ENCODE measurements at places on chromosomes 16 and 17.
A peak's percentile ranks its signal among the peaks of the same experiment; 100 is the strongest.

- DNase-seq, result no peak
- H3K4me3 ChIP-seq, result no peak overlapping the region
- peak overlapping the region; percentile 41 for H3K27ac ChIP-seq
- peaks cover 3% of the 10 kb centered on the region for H3K36me3 ChIP-seq
- H3K27me3 ChIP-seq, result no peaks in the 10 kb centered on the region
These were observed 36.8 kb downstream of the HS3ST3B1 start for GRCh38 chr17:14337596-14338079.

DNA sequence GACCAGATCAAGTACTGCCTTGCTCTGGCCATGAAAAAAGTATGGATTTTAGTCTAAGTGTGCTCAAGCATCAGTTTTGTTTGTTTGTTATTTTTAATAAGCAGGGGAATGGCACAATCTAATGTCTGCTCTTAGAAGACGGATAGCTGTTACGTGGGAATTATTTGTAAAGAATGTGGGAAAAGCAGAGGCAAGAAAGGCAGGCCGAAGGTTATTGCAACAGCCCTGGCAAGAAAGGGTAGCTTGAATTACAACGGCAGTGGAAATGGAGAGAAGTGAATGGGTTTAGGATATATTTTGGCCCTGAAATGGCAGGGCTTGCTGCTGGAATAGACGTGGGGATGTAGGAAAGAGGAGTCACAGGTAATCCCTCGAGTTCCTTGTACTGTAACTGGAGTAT, 987 bp upstream of the HASPIN start:
- H3K27me3 ChIP-seq, result no peaks in the 10 kb centered on the region
- peaks cover 32% of the 10 kb centered on the region for H3K4me1 ChIP-seq
- peak overlapping the region; percentile 81 for H3K27ac ChIP-seq
- peak overlapping the region; percentile 81 for H3K4me3 ChIP-seq
- H3K36me3 ChIP-seq, result peaks cover 44% of the 10 kb centered on the region

DNA sequence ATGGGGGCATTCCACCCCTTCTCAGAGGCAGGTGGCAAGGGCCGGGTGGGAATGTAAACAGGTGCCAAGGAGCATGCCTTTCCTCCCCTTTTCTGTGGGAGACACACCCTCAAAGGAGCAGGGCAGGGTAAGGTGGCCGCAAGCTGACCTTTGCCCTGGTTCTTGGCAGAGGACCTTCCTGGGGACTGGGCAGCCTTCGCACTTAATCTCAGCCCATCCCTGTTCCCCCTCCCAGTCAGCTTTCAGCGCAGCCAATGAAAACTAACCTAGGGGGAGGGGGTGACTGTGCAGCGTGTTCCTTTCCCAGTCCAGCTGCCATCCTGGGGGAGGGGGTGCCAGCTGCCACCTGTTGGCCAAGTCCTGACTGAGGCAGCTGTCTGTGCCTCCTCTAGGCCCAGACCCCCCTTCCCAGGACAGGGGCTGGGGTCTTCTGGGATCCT, 2.8 kb downstream of the TRAF4 start:
- no peak for DNase-seq
- H3K4me3 ChIP-seq, result peak overlapping the region; percentile 34
- H3K4me1 ChIP-seq, result peaks cover 21% of the 10 kb centered on the region
- H3K27me3 ChIP-seq, result no peaks in the 10 kb centered on the region

DNA sequence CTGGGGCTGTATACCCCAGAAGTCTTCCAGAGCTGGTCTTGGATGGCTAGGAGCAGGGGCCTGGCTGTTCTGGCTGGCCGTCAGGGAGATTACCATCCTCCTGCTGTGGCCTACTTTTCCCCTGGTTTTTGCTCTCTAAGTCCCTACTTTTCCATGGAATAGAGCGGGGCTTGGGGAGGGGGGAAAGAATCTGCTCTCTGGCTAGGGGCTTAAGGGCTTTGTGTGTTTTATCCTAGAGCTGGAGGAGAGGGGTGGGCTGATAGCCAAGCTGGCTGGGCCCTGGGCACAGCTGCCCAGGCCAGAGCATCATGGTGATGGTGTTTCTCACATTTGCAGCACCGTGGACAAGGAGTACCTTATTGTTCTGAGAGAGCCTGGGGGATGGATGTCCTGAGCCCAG, 3.6 kb downstream of the NRN1L start:
- H3K4me3 ChIP-seq, result no peak overlapping the region
- no peak for DNase-seq
- no peak overlapping the region for H3K27ac ChIP-seq
- peaks cover 11% of the 10 kb centered on the region for H3K4me1 ChIP-seq
- peaks cover 7% of the 10 kb centered on the region for H3K36me3 ChIP-seq
- H3K27me3 ChIP-seq, result no peaks in the 10 kb centered on the region

DNA sequence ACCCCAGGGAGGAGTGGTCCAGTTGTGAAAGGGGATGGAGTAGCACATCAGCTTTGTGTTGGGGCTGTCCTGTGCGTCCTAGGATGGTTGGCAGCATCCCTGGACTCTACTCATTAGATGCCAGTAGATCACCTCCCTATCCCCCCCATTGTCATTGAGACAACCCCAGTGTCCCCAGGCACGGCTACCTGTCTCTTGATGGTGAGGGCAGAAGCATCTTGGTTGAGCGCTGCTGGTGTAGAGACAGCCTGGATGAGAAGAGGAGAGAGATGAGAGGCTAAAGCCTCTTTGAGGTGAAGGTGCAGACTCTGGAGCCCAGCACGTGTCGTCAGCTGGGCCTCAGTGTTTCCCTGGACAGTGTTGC, 55.4 kb downstream of the TNFRSF13B start:
- no peak overlapping the region for H3K27ac ChIP-seq
- H3K4me3 ChIP-seq, result no peak overlapping the region
- H3K4me1 ChIP-seq, result peaks cover 5% of the 10 kb centered on the region
- DNase-seq, result peak; percentile 4

GRCh38 chr17:50558941-50559614, 1.4 kb upstream of the CACNA1G start:
- peaks cover 56% of the 10 kb centered on the region for H3K27me3 ChIP-seq
- peak overlapping the region; percentile 76 for H3K4me3 ChIP-seq
- peaks cover 21% of the 10 kb centered on the region for H3K4me1 ChIP-seq
- H3K27ac ChIP-seq, result no peak overlapping the region
- H3K36me3 ChIP-seq, result peaks cover 5% of the 10 kb centered on the region
- no peak for DNase-seq

GRCh38 chr17:74528491-74529199, 2.6 kb downstream of the CD300LB start:
- no peak overlapping the region for H3K4me3 ChIP-seq
- peaks cover 77% of the 10 kb centered on the region for H3K27me3 ChIP-seq
- peaks cover 6% of the 10 kb centered on the region for H3K4me1 ChIP-seq
- DNase-seq, result no peak

DNA sequence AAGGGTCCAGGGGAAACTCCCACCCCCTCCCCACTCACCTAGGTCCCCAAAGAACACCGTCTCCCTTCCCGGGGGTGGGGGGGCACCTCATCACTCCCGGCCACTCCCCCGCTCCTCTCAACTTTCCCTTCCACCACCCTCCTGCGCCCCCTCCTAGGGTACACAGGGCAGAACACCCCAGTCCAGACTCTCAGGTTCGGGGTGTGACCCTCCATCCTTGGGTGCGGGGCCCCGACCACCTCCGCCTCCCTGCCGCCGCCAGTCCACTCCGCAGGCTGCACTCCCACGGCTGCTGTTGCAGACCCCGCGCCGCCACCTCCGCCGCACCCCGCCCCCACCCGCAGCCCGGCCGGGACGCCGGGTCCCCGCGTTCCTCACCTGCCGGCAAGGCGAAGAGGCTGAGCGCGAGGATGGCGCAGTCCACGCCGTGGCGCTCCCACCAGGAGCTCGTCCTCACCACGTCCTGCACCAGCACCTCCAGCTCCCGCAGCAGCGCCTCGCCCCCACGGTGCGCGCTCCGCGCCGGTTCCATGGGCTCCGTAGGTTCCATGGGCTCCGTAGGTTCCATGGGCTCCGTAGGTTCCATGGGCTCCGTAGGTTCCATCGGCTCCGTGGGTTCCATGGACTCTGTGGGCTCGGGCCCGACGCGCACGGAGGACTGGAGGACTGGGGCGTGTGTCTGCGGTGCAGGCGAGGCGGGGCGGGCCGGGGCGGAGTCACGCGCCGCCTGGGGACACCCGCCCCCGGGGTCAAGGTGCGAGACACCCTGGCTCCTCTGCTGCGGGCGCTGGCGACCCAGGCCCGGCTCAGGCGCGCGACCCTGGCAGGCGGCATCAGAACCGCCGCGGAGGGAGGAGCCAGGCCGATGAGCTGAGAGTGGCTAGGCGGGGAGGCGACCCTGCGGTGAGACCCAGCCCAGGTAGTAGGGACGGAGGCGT, at the start of gene FADS6:
Gene FADS6 (minus strand): TSS at position 660 of the 938 bp plus-strand sequence. CDS start 38 bp downstream, at position 622.
- H3K27me3 ChIP-seq, result peaks cover 56% of the 10 kb centered on the region
- H3K36me3 ChIP-seq, result no peaks in the 10 kb centered on the region
- peaks cover 5% of the 10 kb centered on the region for H3K4me1 ChIP-seq
- H3K27ac ChIP-seq, result no peak within 1 kb of the TSS

DNA sequence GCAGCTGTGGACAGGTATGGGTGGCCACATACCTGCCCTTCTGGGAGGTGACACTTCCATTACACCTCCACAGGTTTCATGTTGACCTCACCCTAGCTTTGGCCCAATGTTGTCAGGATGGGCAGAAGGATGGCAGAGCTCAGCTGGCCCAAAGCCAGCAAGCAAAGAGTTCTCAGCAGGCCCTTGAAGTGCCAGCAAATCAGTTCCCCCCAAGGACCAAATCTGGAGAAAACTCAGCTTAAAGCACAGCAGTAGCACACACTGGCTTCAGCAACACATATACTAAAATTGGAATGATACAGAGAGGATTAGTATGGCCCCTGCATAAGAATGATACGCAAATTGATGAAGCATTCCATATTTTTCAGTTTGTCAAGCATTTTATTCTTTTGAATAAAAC, 13.4 kb downstream of the ARL4D start:
- no peak overlapping the region for H3K4me3 ChIP-seq
- no peaks in the 10 kb centered on the region for H3K4me1 ChIP-seq
- peaks cover 35% of the 10 kb centered on the region for H3K27me3 ChIP-seq
- no peak overlapping the region for H3K27ac ChIP-seq
- no peak for DNase-seq

- peaks cover 53% of the 10 kb centered on the region for H3K36me3 ChIP-seq
- no peak overlapping the region for H3K27ac ChIP-seq
- DNase-seq, result no peak
These were observed 80.6 kb downstream of the OR1D5 start for GRCh38 chr17:2982854-2983253.

GRCh38 chr16:89446136-89446974, 44.0 kb downstream of the ANKRD11 start:
- H3K4me3 ChIP-seq, result peak overlapping the region; percentile 72
- no peaks in the 10 kb centered on the region for H3K27me3 ChIP-seq
- DNase-seq, result no peak

DNA sequence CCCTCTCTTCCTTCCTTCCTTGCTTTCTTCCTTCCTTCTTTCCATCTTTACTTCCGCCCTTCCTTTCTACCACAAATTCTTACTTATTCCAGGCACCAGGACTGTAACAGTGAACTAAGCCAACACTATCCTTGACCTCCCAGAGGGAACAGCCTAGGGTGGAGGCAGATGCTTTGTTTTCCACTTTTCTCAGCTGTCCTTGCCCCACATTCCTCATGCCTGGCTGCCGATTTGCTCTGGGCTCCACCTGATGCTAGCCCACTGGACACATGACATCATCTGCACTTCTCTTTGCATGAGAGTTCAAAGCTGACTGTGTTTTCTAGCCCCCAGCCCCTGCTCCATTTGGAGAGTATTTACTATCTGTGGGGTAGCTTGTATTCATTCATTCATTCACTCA, 283.0 kb downstream of the MAF start:
- DNase-seq, result no peak
- no peaks in the 10 kb centered on the region for H3K36me3 ChIP-seq
- peaks cover 12% of the 10 kb centered on the region for H3K4me1 ChIP-seq
- no peak overlapping the region for H3K4me3 ChIP-seq
- peaks cover 45% of the 10 kb centered on the region for H3K27me3 ChIP-seq

GRCh38 chr17:1495265-1495989, 2.9 kb upstream of the MYO1C start:
- peaks cover 13% of the 10 kb centered on the region for H3K4me1 ChIP-seq
- H3K36me3 ChIP-seq, result peaks cover 29% of the 10 kb centered on the region
- DNase-seq, result no peak
- H3K27me3 ChIP-seq, result no peaks in the 10 kb centered on the region
- H3K4me3 ChIP-seq, result no peak overlapping the region

DNA sequence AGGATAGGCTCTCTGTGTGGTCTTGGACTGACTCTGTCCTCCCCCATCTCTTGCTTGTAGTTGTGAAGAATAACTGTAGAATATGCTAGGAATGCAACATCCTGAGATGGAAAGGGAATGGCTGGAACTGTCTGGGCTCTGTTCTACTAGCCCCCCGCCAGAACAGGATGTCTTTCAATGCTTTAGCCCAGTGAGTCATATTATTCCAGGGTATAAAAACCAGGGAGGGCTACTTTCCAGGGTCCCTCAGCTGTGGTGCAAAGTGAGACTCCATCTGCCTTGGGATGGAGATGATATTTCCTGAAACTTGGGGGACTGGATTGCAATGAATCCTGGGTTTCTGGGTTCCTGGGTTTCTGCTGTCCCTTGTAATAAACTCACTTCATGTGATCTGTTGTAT, 32.1 kb downstream of the HYDIN start:
- no peak overlapping the region for H3K27ac ChIP-seq
- H3K27me3 ChIP-seq, result peaks cover 55% of the 10 kb centered on the region
- no peaks in the 10 kb centered on the region for H3K36me3 ChIP-seq
- no peak overlapping the region for H3K4me3 ChIP-seq
- no peaks in the 10 kb centered on the region for H3K4me1 ChIP-seq
- DNase-seq, result no peak

DNA sequence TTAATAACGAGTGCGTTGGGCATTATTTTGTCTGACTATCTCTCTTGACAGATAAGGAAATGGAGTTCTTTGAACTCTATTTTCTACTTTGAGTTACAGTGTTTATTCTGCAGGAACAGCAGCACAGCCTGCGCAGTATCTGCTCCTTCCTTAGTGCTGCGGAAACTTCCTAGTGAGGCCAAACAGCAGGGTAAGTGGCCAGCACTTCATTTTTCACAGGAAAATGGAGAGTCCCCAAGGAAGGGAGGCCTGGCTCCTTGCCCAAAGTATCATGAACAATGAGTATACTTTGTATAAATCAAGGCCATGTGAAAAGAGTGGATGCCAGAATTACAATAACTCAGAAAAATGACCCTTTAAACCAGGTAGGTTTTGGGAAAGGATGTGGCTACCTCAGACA, 140.6 kb downstream of the VPS53 start:
- peaks cover 4% of the 10 kb centered on the region for H3K36me3 ChIP-seq
- no peak overlapping the region for H3K27ac ChIP-seq
- DNase-seq, result no peak
- no peaks in the 10 kb centered on the region for H3K27me3 ChIP-seq
- peaks cover 20% of the 10 kb centered on the region for H3K4me1 ChIP-seq

GRCh38 chr16:7037495-7037894, 295.1 kb upstream of the RBFOX1 start:
- peaks cover 2% of the 10 kb centered on the region for H3K36me3 ChIP-seq
- H3K27ac ChIP-seq, result no peak overlapping the region
- H3K4me1 ChIP-seq, result no peaks in the 10 kb centered on the region
- no peaks in the 10 kb centered on the region for H3K27me3 ChIP-seq

GRCh38 chr17:10099051-10099571, 99.3 kb downstream of the GAS7 start:
- H3K27ac ChIP-seq, result peak overlapping the region; percentile 61
- DNase-seq, result no peak
- no peaks in the 10 kb centered on the region for H3K36me3 ChIP-seq
- H3K4me3 ChIP-seq, result no peak overlapping the region
- H3K27me3 ChIP-seq, result no peaks in the 10 kb centered on the region
- peaks cover 26% of the 10 kb centered on the region for H3K4me1 ChIP-seq

Data from central memory CD8-positive, alpha-beta T cell (primary cell).